ENCODE measurements at places on chromosomes 4 and X.

DNA sequence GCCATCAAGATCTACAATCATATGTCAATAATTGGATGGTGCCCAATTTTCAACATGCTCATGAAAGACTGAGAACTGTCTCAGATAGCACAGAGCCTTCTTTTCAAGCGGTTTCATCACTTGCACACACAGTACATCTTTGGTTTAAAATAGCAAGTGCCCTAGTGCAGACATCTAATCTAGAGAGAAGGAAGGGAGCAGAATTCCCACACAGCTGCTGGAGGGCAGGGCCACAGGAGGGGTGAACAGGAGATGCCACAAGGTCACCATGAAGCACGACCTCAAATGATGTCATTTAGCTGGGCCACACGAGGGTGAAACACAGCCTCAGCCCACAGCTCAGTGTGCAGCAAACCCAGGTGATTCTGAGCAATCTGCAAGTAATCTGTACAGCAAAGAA, 24.3 kb downstream of the LEF1 start:
- no peak for DNase-seq

GRCh38 chrX:53732797-53733196, 46.3 kb upstream of the HUWE1 start:
- DNase-seq, result no peak

DNA sequence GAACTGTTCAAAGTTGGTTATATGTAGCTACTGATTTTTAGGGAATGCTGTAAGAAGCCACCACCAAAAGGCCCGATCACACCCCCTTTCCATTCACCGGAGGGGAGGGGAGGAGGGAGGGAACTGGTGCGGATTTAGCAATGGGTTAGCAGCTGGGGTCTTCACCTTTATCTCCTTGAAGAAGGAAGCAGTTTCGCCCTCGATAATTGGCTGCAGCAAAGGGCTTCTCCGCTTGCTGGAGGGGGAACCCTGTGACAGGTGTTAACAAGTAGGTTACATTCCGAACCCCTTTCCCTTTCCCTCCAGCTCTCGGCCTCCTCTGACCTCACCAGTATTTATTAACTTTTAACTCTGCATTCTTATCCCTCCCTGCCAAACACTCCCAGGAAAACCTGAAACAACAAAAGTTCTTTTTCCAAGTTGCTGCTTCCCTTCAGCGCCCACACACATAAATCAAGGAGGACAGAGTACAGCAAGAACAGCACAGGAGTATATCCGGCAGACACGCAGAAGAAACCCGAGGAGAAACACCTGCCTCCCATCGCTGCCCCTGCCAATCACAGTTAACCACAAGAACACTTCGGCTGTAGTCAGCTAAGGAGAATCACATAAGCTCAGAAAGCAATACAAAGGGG, 39.8 kb upstream of the NAP1L5 start:
- no peak for DNase-seq

GRCh38 chr4:152591396-152591795, 55.5 kb upstream of the FBXW7 start:
- DNase-seq, result no peak

DNA sequence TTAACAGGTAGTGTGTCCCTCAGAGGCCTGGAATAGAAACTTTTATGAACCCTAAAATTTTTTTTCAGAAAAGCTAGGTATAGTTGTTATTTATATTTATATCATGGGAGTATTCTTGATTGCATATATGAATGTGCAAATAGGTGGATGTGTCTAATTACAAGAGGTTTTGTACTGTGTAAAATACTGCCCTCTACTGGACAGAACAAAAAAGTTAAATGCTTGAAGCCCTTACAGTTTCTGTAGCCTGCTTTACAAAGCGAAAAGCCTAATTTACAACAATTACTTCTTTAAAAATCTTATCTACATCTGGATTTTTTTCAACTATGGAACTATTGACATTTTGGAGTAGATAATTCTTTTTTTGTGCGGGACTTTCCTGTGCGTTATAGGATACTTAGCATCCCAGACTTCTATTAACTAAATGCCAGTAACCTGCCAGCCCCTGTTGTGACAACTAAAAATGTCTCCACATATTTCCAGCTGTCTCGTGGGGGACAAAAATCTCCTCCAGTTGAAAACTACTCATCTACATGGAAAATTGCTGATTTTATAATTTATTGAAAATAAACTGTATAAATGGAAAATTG, 35.1 kb downstream of the ENPEP start:
- no peak for DNase-seq

GRCh38 chrX:100979881-100980607, 10.5 kb downstream of the ARL13A start:
- no peak for DNase-seq

DNA sequence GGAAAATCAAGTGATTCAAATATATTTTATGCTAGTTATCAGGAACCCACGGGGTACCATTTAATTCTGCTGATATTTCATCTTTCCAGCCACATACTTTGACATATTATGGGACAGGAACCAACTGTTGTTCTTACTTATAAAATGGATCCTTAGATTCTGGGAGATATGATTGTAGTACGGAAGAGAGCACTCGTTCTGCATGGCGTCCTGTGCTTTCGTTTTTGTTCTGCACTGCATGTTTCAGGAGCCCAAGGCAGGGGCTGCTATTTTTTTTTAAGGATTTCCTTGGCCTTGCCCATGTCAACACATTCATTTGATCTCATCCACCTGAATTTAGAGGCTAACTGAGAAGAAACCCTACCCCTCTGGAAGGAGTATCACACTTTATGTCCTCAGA, 245.5 kb upstream of the TLL1 start:
- no peak for DNase-seq

DNA sequence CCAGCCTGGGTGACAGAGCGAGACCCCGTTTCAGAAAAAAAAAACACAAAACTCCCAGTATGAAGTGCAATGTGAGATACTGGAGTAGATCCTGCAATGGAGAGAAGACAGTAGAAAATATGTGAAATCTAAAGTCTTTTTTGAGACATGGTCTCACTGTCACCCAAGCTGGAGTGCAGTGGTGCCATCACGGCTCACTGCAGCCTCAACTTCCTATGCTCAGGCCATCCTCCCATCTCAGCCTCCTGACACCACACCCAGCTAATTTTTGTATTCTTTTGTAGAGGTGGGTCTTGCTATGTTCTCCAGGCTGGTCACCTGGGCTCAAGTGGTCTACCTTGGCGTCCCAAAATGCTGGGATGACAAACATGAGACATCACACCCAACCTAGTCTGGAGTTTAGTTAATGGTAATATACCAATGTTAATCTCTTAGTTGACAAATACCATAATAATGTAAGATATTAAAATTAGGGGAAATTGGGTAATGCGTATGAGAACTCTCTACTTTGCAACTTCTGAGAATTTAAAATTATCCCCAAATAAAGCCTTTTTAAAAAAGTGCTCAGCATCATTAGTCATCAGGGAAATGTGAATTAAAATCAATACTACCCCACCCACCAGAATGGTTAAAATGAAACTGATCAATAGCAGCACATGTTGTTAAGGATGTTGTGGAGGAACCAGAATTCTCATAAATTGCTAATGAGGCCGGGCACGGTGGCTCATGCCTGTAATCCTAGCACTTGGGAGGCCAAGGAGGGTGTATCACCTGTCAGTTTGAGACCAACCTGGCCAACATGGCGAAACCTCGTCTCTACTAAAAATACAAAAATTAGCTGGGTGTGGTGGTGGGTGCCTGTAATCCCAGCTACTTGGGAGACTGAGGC, 15.0 kb downstream of the RBMX start:
- DNase-seq, result no peak

- DNase-seq, result no peak
Measured at GRCh38 chr4:43274376-43274775, 381.9 kb downstream of the GRXCR1 start.

DNA sequence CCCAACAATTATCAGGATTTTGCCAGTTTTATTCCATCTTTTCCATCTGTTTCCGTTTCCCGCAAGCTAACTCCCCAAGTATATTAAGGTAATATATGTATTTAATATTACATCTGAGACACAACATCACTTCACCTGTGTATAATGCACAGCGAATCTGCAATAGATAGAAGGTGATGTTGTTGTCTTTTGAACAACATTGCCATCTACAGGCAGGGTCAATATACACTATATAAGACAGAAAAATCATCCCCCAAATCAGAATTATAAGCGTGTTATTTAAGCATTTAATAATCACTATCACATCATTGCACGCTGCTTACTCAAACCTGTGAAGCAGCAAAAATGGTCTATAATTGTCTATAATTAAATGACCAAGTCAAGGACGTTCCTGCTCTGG, 1115.5 kb downstream of the NLGN4X start:
- no peak for DNase-seq

DNA sequence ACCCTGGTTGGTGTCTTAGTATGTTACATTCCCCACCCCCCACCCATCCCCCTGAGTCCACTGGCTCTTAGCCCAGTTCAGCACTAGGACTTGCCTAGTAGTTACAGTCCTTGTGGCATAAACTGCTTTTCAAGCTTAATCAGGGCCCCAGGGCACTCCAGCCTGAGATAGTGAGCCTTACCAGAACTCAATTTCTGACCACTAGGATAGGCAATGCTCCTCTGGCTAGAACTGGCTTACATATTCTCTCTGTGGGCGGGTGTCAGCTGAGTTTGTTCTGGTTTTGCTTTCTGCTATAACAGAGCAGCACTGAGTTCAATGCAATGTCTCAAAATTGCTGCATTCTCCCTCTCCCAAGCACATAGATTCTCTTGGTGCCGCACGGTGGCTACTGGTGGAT, 391.4 kb upstream of the DIPK2B start:
- DNase-seq, result no peak

Data from iPS DF 6.9 (cell line).